Spleen (tissue), 13 donors: ENCODE measurements at places on chromosomes 7 and 10.

- no peak for DNase-seq
Observed at GRCh38 chr7:82393840-82394220, 49.7 kb downstream of the CACNA2D1 start.

DNA sequence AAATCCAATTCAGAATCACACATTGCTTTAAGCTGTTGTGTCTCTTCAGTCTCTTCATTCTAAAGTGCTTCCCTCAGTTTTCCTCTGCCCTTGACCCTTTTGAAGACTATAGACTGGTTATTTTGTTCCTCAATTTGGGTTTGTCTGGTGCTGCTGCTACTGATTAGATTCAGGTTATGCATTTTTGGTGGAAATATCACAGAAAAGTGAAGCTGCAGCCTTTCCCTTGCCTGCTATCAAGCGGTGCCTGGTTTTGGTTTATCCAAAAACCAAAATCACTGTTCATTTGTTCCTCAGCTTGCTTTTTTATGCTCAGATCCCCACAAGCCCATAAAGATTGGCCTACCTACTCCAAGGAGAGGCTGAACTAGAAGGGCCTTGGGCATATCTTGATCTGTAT is 55.2 kb downstream of the ELMO1 start:
- DNase-seq: no peak

DNA sequence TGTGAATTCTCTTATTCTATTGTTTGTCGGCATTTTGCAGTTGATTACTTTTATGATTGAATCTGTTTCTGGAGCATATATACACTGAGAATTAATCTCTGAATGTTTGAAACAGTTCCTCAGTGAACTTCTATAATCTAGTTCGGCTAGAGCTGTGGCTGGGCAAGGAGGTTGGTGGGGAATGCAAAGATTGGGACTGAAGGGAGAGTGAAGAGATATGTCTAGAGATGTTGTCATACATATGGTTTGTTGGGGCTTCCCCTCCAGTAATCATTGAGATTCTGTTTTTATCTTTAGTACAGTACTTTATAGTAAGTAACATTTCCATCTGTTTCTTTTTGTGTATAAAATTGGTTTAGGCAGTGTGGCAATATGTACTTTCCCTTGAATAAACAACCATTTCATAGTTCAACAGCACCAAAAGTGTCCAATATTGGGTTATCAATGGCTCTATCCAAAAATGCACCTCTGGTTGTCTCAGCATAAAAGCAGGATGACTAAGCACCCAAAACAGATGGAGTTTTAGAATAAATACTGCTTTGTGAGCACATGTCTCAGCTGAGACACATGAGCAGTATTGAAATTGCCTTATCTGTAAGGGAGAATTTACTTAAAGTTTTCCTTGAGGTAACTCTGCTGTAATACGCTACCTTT is 36.7 kb downstream of the WAC start:
- DNase-seq: no peak

DNA sequence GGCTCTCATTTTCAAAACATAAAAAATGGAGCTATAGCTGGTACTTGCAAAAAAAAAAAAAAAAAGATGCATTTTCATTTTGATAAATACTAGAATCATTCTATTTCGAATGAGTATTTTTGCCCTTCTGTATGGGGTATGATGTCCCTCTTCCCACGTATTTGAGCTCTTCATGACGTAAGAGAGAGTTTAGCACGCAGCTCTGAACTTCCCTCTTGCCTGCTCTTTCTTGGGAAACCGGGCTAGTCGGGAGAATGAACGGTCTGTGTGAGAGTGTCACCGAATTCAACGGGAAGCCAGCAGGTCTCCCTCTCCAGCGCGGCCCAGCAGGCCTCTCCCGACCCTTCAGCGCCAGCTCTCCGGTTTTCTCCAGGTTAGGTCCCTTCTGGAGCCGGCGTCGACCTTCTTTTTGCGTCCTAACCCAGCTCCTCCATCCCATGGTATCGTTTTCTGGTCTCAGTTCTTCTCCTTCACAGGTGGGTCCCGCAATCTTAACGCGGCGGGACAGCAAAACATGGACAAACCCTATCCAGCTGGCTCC is 159.2 kb upstream of the PITRM1 start:
- DNase-seq: peak; percentile 54

DNA sequence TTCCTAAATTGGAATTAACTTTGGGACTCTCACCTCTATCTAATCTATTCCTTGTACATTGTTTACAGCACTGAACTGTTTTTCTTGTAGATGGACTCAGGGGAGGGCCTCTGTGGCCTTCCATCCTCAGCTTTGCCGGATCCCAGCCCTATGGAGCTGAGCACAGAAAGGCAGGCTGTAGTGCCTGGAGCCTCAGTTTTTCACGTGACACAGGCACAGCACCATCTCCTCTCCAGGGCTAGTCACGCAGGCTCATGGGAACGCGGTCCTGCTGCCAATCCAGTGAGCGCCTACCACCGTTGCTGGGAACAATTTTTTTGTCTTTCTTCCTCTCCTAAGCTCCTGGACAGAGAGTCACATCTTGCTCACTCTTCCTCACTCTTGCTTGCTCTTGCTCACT is 75.6 kb upstream of the DDC start:
- no peak for DNase-seq

- no peak for DNase-seq
Observed at GRCh38 chr10:42783181-42783549, 570 bp downstream of the BMS1 start.

GRCh38 chr10:125062227-125062913 is 98.0 kb downstream of the CTBP2 start:
- no peak for DNase-seq

DNA sequence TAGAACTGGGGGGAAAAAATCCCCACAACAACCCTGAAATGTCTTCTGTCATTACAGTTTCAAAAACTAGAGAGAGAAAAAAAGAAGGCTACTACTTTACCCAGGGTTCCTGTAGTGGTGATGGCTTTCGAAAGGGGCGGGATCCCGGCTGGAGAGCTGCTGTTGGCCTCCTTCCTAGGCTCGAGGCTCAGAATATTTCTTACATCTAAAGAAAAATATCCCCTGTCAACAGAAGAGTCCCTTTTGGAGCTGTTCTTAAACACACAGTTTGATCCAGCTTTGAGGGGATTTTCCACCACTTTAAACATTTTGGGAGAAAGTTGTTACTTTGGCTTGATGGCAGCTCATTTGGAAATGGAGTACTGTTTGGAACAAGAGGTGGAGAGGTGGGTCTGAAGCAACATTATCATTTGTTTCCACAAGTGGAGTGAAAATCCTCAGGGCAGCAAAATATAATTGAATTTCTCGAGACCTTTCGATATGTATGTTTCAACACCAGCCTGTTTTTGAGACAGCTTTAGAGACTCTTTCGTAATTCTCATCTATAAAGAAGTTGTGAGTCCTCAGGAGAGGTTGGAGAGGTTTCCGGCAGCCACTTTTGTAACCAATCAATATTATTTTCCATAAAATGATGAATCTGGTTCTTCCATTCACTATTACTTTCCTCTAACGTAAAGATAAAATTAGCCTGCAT is 5.1 kb downstream of the HOXA13 start:
- no peak for DNase-seq

DNA sequence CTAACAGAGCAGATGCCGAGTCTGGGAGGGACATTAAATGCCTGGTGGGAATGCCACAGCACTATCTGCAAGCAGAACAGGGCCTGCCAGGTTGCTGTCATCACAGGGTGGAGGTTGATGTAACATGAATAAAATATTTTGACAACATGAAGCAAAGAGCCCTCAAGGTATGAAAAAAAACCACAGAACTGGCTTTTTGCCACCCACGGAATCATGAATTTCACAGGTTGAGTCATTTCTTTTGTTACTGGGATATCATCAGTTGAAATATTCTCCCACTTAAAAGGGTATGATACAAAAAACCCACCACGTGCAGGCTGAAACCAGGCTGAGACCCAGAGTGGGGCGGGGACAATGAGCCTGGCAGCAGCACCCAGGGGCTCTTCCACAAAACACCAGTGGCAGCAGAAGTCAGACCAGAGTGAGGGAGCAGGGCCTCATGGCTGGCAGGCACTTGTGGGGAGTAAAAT is 220.1 kb downstream of the TNS3 start:
- peak; percentile 18 for DNase-seq
